ENCODE measurements at places on chromosomes 13 and 19.
A peak's percentile ranks its signal among the peaks of the same experiment; 100 is the strongest.

DNA sequence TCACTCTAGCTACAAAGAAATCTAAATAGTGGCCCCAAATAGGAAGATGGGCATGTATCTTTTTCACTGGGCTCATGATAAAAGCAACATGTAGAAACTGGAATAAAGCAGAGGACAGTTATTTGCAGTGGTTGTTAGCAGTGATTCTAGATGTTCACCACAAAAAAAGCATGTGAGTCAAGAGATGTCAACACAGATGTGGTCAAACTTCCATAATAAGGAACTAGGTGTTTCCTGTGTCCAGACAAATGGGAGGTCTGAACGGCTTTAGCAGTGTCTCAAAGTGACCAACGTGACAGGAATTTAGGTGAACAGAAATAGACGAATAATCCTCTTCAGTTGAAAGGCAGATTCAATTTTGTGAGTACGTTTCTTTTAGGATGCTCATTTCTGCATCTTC is 162.7 kb downstream of the TBC1D4 start:
- DNase-seq = no peak

DNA sequence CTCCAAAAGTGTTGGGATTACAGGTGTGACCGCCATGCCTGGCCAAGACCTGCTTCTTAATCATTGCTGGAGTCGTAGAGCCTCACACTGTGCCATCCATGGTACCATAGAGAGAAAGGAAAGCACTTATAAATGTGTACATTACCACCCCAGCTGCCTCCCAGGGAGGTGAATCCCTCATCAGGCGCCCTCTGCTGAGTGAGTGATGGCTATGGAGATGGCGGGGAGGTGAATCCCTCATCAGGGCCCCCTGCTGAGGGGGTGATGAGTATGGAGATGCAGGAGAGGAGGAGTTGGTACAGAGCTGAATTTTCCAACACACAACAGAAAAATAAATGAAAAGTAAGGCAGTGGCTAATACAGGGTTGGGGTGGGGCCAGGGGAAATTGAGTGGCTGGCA is 263.4 kb downstream of the UQCRFS1 start:
- DNase-seq = no peak

GRCh38 chr13:28340272-28340793 is 154.6 kb downstream of the FLT1 start:
- DNase-seq = no peak

DNA sequence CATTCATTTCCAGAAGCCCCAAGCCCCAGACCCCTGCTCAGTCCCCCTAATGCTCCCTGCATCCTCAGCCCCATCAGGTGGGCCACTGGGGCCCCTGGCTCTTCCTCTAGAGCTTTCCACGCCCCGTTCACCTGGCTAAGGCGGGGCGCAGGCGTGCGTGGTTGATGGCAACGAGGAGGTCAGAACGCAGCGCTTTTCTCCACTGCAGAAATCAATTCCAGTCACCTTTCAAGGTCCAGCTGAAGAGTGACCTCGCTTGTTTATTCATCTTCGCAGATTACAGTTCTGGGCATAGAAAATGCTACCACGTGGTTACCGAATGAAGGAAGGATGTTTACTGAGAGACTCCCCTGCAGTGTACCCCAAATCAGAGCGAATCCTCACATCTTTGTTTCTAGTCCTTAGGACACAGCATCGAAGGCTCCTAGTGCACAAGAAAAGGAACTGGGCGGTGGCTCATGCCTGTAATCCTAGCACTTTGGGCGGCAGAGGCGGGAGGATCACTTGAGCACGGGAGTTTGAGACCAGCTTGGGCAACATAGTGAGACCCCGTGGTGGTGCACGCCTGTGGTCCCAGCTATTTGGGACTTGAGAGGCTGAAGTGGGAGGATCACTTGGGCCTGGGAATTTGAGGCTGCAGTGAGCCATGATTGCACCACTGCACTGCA is 828 bp upstream of the PBX4 start:
- no peak for DNase-seq

GRCh38 chr19:55486971-55487923 is 989 bp upstream of the SSC5D start:
- DNase-seq = peak; percentile 45

DNA sequence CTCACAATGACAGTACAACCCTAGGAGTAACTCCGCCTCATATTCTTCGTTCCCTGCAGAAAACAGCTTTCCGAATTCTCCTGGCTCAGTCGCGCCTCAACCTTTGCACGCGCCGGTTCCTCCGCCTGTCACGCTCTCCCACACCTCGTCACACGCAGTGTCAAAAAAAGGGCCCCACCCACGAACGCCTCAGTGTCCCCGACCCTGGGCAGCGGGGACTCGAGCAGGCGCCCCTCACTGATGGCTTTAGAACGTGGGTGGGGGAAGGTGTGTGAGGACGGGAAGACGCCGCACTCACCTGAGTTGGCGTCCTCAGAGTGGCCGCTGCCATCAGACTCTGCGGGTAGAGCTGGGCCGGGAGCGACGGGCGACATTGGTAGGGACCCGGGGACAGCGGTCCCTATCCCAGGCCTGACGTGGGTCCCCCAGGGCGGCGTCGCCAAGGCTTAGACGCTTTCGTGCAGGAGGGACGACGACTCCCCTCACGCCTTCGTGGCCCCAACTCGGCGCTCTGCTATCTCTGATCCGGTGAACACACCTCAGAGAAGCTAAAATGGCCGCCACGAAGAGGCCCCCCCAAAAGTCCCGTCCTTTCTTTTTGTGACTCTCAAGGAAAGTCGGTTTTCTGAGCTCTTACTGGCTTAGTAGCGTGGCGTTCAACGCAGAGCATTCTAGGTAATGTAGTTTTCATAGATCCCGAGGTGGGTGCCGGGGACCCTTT is at the start of gene ZNF154:
TSS of gene ZNF154 (minus strand) at position 564 of the 721 bp plus-strand sequence. CDS start at position 331, 233 bp downstream.
- DNase-seq = no peak

DNA sequence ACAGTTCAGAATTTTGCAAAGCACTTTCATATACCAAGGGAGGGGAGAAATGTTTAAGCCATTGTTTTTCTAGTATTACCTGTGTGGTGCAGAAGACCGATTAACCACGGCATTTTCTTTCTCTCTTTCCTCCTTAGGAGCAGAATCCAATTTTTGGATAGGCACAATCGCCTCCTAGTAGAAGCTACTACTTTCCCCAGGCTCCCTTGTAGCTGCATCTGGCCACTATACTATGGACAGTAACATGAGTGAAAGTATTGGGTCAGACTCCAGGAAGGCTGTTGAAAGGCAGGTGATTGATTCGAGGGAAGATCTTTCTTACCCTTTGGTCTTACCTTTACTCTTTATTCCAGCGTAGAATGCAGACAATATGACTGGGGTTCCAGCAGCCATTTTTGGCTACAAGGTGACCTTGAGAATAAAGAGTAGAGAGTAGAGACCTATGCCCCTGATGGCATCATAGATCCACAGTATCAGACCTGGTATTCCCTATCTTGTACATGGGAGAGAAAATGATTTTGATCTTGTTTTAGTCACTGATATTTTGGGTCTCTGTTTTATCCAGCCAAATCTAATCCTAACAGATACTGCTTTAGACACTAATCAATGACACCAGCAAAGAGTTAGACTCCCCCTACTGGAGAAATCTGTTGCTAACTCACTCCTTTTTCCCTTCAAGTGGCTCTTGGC is 77.0 kb downstream of the LRRC63 start:
- DNase-seq = no peak

DNA sequence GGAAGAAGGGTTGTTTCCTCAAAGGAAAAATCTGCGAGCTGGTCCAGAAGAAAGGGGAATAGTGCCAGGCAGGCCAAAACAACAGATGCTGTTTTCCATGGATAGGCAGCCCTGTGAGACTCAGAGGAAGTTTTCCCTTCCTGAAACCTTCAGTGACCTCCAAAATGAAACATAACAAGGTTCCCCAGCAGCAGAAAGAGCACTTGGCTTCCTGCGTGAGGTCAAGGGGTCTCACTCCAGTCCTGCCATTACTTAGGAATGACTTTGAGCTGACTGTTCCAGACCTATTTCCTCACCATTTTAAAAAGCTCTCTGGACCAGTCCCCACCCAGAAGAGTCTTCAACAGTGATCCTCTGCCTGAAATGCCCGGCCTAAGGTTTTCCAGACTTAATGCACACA is 104.6 kb upstream of the IPO5 start:
- no peak for DNase-seq

GRCh38 chr13:97921176-97921816 is 32.2 kb upstream of the IPO5 start:
- DNase-seq = no peak
